ENCODE measurements at places on chromosomes 12 and 14.
A peak's percentile ranks its signal among the peaks of the same experiment; 100 is the strongest.

DNA sequence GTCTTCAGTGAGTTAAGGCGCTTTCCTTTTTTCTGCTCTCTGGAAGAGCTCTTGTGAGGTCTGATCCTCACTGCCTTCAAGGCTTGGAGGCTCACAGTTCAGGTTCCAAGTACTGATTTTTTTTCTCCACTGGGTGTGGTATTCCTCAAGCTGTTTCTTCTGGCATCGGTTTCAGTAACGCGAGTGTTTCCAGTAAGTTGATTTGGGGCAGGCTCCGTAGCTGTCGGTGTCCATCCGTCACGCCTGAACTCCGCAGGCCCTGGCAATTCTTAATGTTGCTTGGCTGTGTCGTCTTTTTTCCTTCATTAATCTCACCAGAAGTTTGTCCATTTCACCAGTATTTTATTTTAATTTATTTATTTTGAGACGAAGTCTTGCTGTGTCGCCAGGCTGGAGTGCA, 30.6 kb downstream of the LRCOL1 start:
- DNase-seq = no peak

DNA sequence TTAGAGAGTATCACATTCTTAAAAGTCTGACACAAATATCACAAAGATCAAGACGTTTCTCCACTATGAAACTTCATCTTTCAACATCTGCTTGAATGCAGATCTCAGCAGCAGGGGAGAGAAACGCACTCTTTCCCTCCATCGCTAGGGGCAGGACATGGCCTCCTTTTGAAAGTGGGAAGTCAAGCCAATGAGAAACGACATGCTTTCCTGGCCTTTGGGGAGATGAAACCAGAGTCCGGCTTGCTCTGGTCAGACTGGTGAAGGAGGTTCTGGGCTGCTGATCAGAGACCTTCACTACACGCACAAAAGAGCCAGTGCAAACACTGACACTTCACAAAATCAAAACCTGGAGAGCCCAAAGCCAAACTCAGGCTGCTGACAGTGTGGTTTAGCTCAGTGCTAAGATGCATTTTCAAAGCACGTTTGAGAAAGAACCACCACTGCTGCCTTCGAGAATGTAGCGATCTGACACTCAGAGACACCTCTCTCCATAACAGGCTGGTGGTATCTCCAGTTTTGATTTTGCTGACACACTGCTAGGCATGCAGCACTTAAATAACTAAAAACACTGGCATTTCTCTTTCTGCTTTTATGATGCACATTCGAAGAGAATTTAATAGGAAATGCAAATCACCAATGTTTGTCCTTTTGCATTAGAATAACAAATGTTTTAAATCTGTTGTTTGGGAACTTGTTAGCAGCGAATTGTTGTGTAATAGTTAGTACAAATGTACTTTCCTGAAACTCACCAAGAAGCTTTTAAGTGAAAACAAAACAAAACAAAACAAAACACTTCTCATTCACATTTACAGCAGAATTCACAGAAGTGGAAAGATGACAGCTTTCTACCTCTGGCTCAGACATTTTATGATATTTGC, 93.9 kb upstream of the OVCH1 start:
- peak; percentile 60 for DNase-seq

- DNase-seq = no peak
Observed at GRCh38 chr14:71206123-71206522, 298.9 kb downstream of the PCNX1 start.

DNA sequence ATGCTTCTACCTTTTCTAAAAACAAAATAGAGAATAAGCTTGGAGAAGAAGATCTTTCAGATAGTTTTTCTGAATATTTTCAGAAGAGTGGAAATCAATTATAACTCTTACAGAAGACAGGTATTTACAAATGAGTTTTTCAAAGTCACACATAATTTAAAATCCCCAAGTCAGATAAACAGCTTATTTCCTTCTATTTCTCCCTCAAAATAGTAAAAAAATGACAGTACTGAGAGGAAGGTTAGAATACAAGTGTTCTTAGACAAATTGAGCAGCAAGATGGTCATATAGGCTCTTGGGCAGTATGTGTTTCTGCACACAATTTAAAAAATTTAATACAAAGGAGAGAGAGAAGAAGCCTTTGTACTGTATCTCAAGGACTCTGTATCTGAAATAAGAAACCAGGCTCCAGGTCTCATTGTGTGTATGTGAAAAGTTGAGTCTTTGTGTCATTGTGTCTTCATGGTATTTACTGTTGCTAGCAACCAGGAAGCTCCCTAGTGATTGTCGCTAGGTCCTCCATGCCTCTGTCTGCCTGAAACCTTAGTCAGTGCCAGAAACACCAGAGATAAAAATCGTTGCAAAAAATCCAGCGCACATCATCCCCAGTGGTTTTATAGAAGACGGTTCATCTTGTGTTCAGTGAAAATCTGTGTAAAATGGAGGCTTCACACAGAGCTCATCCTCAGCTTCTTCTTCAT, 12.9 kb upstream of the TUBA1A start:
- DNase-seq = no peak

- no peak for DNase-seq
Observed at GRCh38 chr12:42854826-42855225, 265.3 kb upstream of the PRICKLE1 start.

- DNase-seq = no peak
Observed at GRCh38 chr12:4271717-4272423, 1.7 kb upstream of the CCND2 start.

DNA sequence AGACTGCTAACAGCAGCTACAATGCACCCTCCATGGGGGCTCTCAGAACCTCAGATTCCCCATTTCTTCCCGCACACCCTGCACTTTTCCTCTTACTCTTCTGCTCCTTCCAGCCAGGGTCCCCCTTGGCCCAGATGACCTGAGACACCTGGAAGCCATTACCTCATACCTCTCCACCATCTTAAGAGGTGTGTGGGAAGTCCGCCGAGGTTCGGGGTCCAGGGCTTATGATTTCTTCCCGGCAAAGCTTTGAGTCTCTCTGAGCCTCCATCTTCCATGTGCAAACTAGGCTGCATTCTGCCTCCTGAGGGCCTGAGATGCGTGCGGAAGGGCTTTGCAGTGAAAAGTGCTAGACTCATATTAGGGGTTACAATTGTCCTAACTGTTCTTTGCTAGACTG, 5.3 kb downstream of the GSC start:
- DNase-seq = no peak

GRCh38 chr14:74739293-74740030, 23.7 kb upstream of the YLPM1 start:
- DNase-seq = no peak

GRCh38 chr12:104889735-104890134, 68.4 kb downstream of the SLC41A2 start:
- DNase-seq = no peak

GRCh38 chr12:52093346-52093745, 13.8 kb downstream of the SMIM41 start:
- no peak for DNase-seq

- no peak for DNase-seq
Observed at GRCh38 chr12:68319988-68320623, 12.1 kb downstream of the MDM1 start.

DNA sequence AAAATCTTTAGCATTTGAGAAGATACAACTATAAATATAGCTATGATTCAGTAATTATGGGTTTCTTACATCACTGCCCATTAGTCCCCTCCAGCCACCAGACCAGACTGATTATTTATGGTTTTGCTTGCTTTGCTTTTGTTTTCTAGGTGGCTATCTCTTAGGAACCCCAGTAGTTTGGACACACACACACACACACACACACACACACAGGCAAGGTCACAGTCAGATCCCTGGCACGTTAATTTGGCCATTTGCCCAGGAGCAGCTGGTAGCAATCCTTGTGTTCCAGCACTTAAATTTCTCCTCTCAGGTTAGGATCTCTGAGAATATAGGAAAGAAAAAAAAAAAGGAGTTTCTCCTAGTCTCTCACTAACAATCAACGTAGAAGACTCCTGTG, 90.2 kb upstream of the RESF1 start:
- no peak for DNase-seq

- DNase-seq = no peak
Observed at GRCh38 chr12:115763982-115764621, 513.4 kb downstream of the MED13L start.

DNA sequence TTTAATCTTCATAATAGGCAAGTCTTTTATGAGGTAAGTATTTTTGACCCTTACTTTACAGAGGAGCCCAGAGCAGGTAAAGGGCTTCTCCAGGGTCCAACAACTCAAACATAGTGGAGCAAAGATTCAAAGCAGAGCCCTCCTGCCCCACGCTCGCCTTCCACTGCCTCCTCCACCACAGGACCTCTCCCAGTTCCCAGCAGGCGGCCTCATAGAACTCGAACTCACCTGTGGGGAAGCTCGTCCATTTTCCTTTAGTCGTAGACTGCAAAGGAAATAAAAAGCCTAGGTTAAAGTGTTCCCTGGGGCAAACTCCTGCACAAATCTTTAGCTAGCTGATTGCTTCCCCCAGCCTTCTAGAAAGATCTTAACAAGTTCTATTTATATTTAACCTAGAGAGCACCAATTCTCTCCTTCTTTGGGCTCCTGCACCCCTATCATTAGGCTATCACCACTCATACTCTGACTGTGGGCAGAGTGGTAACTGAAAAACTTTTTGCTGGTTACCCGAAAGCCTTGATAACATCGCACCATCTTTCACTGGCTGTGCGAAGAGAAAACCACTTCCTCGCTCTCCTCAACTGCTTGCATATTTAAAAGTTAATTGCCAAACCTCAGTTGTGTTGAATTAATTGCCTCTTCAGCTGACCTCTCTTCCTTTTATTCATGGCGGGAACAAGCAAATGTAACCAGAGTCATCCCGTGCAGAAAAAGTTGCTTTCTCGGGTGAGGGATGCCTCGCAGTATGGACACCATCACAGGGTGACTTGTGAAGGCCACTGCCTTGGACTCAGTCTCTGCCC, 299.6 kb downstream of the DPF3 start:
- DNase-seq = no peak

- peak; percentile 45 for DNase-seq
Observed at GRCh38 chr12:46071769-46072624, 81.6 kb upstream of the SCAF11 start.

GRCh38 chr12:22665476-22665875, 40.5 kb downstream of the ETNK1 start:
- DNase-seq = no peak

- DNase-seq = no peak
Observed at GRCh38 chr12:131137836-131138637, 184.3 kb downstream of the ADGRD1 start.

DNA sequence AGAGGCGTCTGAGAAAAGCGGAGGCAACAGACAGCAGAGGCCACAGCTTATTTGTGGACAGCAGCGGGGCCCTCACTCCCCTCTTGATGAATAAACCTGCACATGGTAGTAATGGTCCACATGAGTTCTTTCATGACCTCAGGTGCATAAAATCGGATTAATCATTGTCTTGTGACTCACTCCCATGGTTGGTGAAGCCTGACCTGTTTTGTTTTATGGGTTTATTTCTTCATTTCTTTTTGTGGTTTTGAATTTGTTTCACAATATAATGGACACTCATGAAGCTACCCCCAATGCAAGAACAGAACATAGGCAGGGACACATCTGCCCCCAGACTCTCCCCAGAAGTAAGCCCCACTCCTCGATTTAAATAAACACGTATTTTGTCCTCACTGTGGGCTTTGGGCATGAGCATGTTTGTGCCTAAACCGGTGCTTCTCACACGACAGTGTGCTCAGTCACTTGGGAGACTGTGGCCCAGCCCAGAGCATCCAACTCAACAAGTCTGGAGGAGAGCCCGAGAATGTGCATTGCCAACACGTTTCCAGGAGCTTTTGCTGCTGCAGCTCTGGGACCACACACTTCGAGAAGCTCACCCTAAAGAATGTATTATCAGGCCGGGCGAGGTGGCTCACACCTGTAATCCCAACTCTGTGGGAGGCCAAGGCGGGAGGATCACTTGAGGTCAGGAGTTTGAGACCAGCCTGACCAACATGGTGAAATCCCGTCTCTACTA, 116.1 kb downstream of the SCARB1 start:
- DNase-seq = no peak

DNA sequence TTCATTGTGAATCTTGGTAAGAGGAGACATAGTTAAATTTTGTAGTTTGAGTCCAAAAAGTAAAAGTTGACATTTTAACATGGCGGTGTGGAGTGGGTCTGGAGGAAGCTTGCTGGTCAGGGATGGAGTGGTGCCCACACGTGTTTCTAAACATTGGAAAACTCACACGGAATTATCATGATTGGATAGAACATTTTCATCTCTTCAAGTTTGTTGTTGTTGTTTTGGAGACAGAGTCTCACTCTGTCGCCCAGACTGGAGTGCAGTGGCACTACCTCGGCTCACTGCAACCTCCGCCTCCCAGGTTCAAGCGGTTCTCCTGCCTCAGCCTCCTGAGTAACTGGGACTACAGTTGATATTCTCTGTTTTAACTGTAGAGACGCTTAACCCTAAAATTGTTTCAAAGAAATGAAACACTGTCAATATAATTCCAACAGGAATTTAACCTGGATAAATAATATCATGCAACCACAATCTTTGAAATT, 502 bp upstream of the MBIP start:
- no peak for DNase-seq

DNA sequence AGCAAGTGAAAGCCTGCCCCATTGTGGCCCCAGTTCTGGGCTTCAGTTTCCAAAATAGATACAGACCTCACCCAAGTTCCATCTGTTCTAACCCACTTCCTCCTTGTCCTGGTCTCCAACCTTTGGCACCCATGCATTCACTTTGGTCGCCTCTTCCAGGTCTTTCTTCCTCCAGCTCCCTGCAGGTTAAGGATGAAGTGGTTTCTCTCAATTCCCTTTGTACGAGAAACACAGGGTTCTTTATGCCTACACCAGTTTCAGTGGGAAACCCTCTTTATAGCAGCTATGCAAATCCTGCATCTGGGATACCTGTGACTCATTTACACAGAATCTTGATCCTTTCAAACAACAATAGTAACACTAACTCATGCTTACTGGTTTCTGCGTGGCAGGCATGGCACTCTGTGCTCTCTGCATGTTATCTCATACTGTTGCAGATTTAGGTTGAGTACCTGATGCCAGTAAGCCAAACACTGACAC, 110.6 kb upstream of the AMIGO2 start:
- no peak for DNase-seq

GRCh38 chr14:45181329-45181728, 45.6 kb downstream of the FANCM start:
- no peak for DNase-seq

- no peak for DNase-seq
Observed at GRCh38 chr12:91952916-91953315, 192.7 kb downstream of the BTG1 start.

DNA sequence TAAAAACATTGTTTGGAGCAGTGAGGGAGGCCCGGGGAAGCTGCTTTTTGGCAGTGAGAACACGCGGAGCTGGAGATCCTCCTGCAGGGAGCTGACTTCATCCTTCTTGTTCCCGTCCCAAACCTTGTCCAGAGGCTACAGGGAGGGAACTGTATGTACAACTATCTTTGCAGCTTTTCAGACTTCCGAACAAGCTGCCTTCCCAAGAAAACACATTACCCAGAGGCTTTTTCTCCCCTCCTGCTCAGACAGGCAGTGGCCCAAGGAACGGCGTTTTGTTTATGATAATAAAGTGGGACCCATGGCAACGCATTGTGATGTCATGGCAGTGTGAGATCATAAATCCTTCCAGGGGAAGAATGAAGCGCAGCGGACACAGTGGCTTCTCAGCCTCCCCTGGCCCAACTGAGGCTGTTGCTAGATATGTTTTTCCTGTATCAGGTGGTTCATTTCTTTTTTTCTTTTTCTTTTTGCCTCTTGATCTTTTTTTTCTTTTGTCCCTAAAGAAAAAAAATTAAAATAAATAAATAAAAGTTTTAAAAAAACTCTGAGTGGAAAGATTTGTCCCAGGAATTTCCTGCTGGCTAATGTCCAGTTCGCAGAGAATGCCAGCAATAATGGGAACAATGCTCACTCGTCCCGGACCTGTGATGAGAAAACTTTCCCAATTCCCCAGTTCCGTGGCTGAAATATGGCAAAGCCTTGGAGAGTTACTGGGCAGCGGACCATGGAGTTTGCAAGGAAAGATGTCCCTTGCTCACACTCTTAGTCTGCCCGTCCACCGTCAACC, 103.4 kb upstream of the MAP1LC3B2 start:
- DNase-seq = peak; percentile 86
